ENCODE measurements at places on chromosomes 5 and 9.

GRCh38 chr9:129109952-129110739 lies 447 bp downstream of the CRAT start:
- peak; percentile 15 for DNase-seq

GRCh38 chr5:43230707-43231106 lies 38.7 kb downstream of the NIM1K start:
- DNase-seq = no peak

DNA sequence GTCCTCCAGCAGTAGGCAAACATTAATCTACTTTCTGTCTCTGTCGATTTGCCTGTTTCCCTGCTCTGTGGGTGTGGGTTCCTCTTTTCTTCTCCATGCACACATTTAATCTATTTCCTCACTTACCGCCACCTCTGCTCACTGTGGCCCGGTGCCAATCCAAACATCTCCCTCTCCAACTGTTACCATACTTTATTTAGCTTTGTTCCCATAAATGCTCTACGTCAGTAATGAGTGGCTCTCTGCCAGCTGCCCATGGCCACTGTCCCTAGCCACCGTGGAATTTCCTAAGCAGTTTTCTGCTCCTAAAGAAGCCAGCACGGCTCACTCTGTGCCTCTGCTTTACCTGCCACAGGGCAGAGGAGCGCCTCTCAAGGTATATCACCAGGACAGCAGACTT lies 19.5 kb upstream of the GOLPH3 start:
- no peak for DNase-seq

GRCh38 chr5:16754601-16755000 lies 137.8 kb upstream of the RETREG1 start:
- no peak for DNase-seq

GRCh38 chr9:133347515-133347984 lies 381 bp downstream of the MED22 start:
- peak; percentile 40 for DNase-seq

GRCh38 chr5:72377910-72378638 lies 57.9 kb downstream of the PTCD2 start:
- DNase-seq = no peak

DNA sequence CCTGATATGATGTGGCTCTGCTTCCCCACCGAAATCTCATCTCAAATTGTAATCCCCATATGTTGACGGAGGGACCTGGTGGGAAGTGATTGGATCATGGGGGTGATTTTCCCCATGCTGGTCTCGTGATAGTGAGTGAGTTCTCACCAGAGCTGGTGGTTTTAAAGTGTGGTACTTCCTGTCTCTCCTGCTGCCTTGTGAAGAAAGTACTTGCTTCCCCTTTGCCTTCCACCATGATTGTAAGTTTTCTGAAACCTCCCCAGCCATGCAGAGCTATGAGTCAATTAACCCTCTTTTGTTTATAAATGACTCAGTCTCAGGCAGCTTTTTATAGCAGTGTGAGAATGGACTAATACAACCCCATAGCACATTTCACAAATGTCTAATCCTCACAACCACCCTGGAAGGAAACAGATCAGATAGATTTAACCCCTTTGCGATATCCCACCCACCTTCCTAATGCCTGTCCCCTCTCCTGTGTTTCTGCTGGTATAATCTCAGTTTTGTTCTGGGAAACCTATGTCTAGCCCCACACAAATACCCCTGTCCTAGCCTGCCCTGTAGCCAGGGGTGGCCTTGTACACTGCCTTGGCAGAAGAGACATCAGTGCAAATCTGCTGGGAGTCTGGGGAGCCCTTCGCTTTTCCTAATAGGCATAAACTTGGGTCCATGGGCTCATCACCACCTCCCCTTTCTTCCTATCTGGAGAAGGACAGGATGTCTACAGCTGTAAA lies 157.0 kb upstream of the RAI14 start:
- DNase-seq = no peak

DNA sequence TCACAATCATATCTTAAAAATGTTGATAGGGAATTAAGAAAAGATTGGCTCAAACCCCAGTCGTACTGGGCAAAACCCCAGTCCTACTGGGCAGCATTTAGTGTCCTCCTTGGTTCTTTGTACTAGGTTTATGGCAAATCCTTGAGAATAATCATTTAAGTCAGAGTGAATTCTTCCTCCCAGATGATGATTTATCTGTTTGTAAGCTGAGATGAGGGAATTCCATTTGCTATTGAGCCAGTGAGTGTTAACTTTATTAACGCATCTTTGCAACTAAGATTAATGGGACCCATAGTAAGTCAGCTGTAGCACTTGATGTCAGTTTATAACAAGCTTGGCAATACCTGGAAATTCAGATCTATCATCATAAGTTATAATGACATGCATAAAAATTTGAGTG lies 821.8 kb upstream of the DMAC1 start:
- DNase-seq = no peak

GRCh38 chr9:103755441-103755840 lies 338.7 kb upstream of the SMC2 start:
- DNase-seq = no peak

DNA sequence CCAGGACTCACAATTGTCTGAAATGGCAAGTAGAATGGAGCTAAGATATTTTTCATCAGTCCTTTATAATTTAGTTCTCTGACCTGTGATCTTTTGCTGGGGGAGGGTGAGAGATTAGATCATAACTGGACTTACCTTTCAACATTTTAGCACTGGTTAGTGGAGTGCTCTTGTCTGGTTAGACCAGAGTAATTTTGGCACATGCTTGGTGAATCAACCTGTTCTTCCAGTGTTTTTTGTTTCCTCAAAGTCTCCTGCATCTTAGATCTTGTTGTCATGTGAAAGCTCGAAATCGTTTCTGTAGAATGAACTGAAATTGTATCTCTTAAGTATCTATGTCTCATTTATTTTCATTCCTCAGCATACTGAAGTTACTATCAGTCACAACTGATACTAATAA lies 122.4 kb downstream of the TLE4 start:
- no peak for DNase-seq

GRCh38 chr5:157247267-157247666 lies 18.7 kb upstream of the CYFIP2 start:
- DNase-seq = no peak

DNA sequence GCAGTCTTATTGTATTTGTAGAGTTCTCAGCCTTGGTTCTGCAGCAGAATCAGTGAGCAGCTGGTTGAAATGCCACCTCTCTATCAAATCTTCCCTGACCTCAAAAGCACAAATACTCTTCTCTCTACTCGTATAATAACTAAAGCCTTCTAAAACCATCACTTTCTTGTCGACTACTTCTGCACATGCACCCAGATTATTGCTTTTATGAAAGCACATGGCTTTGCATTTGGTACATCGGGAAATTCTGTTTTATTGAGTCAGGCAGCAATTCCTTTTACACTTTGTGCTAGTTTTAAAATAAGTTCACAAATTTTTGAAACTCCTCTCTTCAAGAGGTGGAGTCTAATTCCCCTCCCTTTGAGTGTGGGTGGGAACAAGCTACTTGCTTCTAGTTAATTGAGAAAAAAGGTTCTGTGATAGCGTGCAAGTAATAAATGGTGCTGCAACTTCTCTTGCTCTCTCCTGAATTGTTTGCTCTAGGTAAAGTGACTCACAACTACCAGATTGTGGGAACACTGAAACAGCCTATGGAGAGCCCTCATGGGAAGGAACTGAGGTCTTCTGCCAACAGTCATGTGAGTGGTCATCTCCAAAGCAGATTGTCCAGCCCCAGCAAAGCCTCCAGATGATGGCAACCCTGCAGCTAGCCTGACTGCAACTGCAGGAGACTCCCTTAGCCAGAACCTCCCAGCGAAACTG lies 66.0 kb upstream of the TAF1L start:
- no peak for DNase-seq

GRCh38 chr5:81522571-81522970 lies 128.6 kb upstream of the ACOT12 start:
- DNase-seq = no peak

DNA sequence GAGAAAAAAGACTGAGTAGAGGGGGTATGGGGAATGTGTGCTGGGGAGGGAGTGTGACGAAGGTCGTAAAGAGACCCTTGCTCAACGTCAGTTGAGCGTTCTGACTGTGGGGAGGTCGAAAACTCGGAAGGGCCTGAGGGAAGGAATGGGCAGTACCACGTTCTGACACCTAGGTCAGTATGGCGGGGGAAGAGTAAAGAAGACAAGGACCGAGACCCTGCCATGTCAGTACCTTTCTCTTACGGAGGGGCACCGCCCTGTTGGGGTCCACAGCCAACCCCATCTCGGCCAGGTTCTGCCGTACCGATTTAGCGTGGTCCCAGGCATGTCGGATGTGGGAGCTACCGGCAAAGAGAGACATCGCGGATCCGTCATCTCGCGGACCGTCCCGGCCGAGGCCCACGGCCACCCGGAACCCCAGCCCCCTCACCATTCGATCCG lies 375 bp downstream of the NOP16 start:
- peak; percentile 9 for DNase-seq

DNA sequence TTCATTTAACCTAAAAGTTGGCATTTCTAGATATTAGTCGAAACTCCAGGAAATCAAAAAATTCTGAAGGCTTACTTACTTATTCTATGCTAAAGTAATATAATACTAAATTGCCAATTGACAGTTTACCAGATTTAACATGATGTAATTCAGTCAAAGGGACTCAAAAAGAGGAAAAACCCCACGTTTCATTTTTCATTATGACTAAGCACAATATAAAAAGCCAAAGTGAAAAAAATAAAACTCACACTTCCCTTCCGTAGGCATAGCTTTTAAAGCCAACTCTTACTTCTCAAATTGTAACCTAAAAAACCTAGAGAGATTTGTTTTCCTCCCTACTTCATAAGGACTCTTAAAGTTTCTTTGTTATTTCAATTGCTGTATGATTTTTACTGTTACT lies 146.6 kb downstream of the RAPGEF6 start:
- no peak for DNase-seq

DNA sequence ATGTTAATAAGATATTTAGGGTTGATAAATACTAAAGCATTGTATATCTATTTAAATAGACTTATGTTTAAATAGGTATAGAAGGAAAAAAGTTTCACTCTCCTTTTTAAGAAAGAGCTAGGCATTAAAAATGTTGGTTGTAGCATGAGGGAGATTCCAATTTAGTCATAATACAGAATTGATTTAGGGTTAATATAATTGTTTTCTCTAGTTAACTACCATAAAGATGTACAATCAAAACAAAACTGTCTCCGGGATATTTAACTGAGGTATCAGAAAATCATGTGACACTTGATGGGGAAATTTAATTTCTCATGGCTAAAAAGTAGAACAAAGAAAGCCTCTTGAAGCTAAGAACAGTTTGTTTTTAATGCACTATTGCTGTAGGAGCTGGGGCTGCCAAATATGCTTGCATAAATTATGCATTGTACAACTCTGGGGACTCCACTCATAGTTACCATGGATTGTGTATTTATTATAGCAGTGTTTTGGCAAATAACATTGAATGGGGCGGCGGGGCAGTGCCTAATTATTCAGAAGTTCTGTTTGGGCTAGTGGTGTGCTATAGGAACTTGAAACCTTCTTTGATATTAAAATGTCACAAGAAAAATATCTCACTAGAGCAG lies 44.2 kb downstream of the SMC2 start:
- no peak for DNase-seq

DNA sequence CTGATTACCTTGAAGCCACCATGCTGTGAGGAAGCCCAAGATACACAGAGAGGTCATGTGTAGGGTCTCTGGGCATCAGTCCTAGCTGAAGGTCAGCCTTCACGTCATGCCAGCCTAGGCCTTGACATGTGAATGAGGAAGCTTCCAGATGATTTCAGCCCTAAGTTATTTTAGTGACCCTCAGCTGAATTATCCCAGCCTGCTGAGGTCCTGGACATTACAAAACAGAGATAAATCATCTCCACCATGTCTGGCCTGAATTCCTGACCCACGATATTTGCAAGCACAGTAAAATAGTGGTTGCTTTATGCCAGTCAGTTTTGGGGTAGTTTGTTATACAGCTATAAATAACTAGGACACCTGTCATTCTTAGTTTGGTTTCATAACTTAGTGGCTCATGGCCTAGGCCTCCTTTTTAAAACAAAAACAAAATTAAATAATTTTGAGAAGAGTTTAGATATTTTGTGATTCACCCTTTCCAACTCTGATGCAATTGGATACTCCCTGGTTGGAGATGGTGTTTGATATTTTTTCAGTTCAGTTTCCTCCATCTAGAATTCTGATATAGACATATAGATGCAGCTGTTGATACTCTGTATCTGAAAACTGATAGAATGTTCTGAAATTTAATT lies 571.3 kb upstream of the CLINT1 start:
- no peak for DNase-seq

DNA sequence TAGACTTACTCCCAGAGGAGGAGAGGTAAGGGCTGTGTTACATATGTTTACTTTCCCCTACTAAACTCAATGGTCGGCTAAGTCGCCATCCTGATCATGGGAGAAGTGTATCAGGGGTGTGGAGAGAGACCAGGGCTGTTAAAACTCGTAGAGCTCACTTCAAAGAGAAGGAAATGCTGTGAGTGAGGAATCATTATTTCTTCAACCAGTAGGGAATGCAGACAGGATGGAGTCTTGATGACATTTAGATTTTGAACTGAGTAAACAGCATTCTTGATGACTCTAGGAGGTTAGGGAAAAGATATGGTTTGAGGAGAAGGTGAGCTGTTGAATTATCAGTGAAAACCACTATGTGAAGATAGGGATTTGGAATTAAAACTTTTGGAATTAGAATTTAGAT lies 17.3 kb downstream of the RECK start:
- no peak for DNase-seq

GRCh38 chr5:90529939-90530677 lies 724 bp upstream of the LYSMD3 start:
- DNase-seq = no peak

- DNase-seq = no peak
These were observed 63.4 kb downstream of the NR6A1 start for GRCh38 chr9:124707666-124708065.

All from effector memory CD8-positive, alpha-beta T cell (primary cell).